ENCODE measurements at places on chromosomes 3 and 15. TPM values are rescaled to one million over a fixed set of nuclear protein-coding genes. Genes with fewer than 3 reads are reported as not detected.
A peak's percentile ranks its signal among the peaks of the same experiment; 100 is the strongest.

- no peak overlapping the region for H3K4me3 ChIP-seq
- H3K27ac ChIP-seq, result no peak overlapping the region
- DNase-seq, result no peak
- no peaks in the 10 kb centered on the region for H3K27me3 ChIP-seq
- H3K36me3 ChIP-seq, result no peaks in the 10 kb centered on the region
Observed at GRCh38 chr3:106185949-106186348, 317.1 kb upstream of the CBLB start.

- H3K4me1 ChIP-seq, result peaks cover 38% of the 10 kb centered on the region
- no peak overlapping the region for H3K27ac ChIP-seq
- peak; percentile 4 for DNase-seq
- peak overlapping the region; percentile 73 for H3K4me3 ChIP-seq
- H3K27me3 ChIP-seq, result no peaks in the 10 kb centered on the region
Observed at GRCh38 chr3:105367063-105367405, 325 bp downstream of the ALCAM start.

GRCh38 chr3:114436182-114436581 lies 142.4 kb downstream of the TIGIT start:
- no peak overlapping the region for H3K27ac ChIP-seq
- no peaks in the 10 kb centered on the region for H3K36me3 ChIP-seq
- no peak for DNase-seq
- no peaks in the 10 kb centered on the region for H3K27me3 ChIP-seq

DNA sequence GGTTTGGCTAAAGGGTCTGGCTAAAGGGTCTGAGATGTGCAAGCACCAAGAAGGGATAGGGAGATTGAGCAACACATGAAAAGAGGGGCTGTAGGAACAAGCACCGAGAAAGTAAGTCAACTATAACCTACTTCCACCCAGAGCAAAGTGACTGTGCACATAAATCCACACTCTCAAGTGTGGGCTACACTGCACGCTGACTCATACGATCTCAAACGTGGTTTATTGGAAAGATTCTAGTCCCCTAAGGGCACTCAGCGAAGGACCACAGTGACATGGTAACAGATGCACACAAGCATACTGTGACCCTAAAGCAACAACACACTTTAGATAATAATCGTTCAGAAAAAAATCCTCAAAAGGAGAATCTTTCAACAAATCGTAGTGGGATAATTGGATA lies 48.0 kb downstream of the EHHADH start:
- H3K36me3 ChIP-seq, result no peaks in the 10 kb centered on the region
- no peaks in the 10 kb centered on the region for H3K27me3 ChIP-seq
- peaks cover 3% of the 10 kb centered on the region for H3K4me1 ChIP-seq
- no peak overlapping the region for H3K27ac ChIP-seq
- no peak for DNase-seq

GRCh38 chr15:64236156-64236894 lies 73.5 kb upstream of the PPIB start:
- no peaks in the 10 kb centered on the region for H3K27me3 ChIP-seq
- H3K4me1 ChIP-seq, result no peaks in the 10 kb centered on the region
- DNase-seq, result no peak
- H3K4me3 ChIP-seq, result no peak overlapping the region
- no peak overlapping the region for H3K27ac ChIP-seq

GRCh38 chr3:124397088-124397487 lies 333.2 kb upstream of the UMPS start:
- H3K4me3 ChIP-seq, result no peak overlapping the region
- H3K4me1 ChIP-seq, result no peaks in the 10 kb centered on the region
- DNase-seq, result no peak
- H3K27ac ChIP-seq, result no peak overlapping the region
- H3K27me3 ChIP-seq, result peaks cover 13% of the 10 kb centered on the region

KLF15 gene
- total RNA-seq, result not detected
